Stimulated activated CD4-positive, alpha-beta T cell treated with anti-CD3 and anti-CD28 coated beads, Interleukin-12 subunit alpha, Interleukin-12 subunit beta, amount 100 ng/mL, for 48 hours (primary cell): ENCODE measurements at places on chromosomes 16 and 17.

DNA sequence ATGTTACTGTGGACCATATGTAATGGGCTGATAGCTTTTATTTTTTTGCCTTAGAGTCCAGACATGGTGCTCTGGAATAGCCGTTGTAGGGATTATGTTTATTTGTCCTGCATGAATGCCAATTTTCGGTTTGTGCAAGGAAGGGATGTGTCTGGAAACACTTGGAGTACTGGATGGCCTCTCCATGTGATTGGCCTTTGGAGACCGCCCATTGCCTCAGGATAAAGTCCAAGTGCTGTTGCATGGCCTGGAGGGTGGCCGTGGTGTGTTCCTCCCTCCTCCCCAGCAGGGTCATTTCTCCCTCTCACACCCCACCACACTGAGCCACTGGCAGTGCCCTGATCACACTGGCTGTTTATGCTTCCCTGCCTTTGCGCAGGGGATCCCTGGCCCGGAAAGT lies 93.9 kb downstream of the MSI2 start:
- DNase-seq = no peak

DNA sequence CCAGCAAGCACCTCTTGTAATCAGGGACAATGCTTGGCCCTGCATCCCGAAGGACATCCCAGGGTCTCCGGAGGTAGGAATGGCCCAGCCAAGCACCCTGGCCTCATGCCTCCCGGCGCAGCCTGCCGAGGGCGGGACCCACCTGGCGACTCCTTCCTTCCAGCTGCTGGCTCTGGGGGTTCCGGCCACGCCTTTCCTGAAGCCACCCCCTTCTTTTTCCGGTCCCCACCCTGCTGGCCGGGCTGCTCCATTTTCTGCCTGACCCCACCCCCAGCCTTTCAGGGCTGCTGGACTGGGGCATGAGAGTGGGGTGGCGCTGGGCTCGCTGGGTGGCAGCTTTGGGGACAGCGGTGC lies 22.5 kb upstream of the CIBAR2 start:
- no peak for DNase-seq

DNA sequence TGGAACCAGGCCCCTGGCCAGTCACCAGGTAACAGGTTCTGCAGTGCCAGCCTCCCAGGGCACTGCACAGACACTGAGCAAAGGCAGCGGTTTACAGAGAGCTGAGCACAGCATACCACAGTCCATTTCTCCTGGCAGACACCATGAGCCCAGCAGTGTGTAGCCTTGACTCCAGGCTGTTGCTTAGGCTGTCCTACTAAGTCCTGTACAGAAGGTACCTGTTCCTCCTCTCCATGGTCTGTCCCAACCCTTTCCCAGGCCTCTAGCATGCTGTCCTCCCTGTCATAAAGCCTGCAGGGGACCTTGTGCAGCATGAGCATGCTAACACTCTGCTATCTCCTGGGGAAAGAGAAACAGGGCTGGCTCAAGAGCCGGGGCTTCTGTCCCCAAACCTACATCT lies 20.0 kb downstream of the ATP6V0D1 start:
- DNase-seq = no peak

DNA sequence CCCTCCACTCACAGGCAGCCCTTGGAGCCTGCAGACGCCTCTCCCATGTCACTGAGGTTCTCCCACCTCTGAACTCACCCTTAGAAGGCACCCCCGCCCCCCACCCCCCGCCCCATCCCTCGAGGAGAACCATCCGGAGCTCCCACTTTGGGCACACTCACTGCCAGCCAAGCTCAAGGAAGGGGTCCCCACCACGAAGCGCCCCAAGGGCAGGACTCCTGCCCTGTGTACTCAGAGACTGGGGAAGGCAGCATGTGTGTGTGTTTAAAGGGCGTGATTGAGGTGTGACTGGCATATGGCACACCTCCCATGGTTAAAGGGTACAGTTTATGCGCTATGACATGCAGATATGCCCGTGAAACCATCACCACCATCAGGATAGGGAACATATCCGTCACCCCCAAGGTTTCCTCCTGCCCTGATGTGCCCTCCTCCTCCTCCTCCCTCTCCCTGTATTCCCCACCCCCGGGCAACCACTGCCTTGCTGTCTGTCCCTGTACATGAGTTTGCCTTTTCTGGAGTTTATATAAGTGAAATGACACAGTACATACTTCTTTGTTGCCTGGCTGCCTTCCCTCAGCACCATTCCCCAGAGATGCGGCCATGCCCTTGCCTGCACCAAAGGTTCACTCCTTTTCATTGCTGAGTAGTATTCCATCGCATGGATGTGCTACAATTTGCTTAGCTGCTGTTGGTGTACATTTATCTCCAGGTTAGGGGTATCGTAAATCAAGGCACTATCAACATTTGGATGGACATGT lies 14.0 kb upstream of the RBFOX3 start:
- DNase-seq = no peak

DNA sequence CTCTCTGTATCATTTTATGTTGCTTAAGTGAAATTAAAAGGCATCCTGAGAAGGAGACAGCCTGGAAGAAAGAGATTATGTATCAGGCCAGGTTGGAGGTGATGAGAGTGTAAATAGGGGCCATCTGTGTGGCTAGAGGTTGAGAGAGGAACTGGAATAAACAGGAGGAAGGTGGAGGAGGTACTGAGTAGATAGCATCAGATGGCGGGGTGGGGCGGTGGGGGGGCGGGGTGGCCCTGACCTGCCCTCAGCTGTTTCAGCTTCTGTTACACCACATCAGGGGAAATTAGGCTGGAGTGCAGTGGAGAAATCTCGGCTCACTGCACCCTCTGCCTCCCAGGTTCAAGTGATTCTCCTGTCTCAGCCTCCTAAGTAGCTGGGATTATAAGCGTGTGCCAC lies 6.9 kb upstream of the KCNG4 start:
- DNase-seq = no peak

GRCh38 chr17:64319531-64319930 lies 56.5 kb upstream of the TEX2 start:
- DNase-seq = no peak

DNA sequence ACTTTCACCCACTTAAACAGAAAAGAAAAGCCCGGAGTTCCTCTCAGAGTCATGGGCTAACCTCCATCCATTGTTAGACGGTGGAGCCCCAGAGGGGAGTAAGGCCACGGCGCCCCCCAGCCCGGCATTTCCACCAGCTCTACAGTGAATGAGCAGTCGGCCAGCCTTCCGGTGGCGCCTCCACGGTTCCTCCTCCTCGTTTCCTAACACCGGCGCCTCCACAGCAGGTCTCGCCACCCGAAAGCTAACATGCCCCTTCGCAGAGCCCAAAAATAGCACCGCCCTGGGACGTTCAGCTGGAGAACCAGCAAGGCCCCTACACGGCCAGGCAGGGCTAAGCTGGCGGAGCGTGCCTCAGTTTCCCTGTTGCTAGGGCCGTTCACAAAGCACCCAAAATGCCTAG lies 858 bp downstream of the MMD start:
- no peak for DNase-seq

GRCh38 chr17:382644-383533 lies 30.3 kb upstream of the RPH3AL start:
- no peak for DNase-seq

DNA sequence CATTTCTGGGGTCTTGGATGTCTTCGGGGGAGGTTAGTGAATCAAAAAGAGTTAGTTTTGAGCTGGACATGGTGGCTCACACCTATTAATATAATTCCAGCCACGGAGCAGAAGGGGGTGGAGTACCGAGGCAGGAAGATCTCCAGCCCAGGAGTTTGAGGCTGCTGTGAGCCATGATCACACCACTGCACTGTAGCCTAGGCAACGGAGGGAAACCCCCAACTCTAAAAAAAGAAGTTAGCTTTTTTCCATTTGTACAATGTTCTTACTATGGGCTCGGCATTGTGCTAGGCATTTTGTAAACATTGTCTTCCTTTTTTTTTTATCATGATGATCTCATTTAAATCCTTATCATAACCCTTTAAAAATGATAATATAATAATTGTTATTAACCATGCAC lies 8.3 kb upstream of the SNF8 start:
- no peak for DNase-seq

DNA sequence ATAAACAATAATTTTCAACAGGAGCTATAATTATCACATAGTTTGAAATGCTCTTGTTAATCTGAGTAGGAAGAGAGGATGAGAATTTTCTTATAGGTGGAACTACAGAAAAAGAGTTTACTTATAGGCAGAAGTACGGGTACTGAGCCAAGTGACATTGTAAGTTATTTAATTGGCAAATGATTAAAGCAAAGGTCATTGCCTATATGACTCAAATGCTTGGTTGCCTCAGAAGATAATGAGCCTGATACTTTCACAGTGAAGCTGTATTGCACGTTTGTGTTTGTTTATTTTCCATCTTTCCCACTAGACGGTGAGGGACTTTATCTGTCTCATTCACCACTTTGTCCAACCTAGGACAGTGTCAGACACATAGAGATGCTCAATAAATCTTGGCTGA lies 749.3 kb downstream of the MAF start:
- DNase-seq = no peak

- DNase-seq = no peak
Observed at GRCh38 chr17:1714980-1715802, 5.0 kb upstream of the TLCD2 start.
